Cerebellar nuclear complex (tissue), 1 donor: ENCODE measurements at places on chromosomes 6 and 20.

DNA sequence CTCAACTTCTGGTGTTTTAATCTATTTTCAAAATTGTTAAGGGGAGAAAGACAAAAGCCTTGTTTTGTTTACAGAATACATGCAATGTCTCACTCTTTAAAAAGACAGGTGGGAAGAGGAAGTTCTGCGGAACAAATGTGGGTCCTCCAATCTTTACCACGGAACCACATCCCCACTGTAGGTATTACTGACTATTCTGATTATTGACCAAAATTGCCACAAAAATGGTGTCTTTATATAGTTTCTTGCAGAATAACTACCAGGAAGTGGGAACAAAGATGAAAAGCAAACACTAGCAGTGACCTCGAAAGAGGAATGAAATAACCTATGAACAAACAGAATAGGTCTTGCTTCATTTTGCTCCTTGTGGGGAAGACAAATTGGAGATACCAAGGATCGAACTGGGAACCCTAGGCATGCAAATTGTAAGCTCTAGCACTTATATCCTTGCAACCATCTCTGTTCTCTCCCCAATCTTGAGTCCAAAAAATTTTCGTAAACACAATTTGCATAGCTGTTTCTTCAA lies 106.7 kb downstream of the GPX5 start:
- DNase-seq: no peak

- DNase-seq: no peak
Measured at GRCh38 chr6:34645627-34646026, 50.9 kb downstream of the ILRUN start.

- no peak for DNase-seq
Measured at GRCh38 chr20:17344790-17345189, 118.0 kb downstream of the PCSK2 start.

DNA sequence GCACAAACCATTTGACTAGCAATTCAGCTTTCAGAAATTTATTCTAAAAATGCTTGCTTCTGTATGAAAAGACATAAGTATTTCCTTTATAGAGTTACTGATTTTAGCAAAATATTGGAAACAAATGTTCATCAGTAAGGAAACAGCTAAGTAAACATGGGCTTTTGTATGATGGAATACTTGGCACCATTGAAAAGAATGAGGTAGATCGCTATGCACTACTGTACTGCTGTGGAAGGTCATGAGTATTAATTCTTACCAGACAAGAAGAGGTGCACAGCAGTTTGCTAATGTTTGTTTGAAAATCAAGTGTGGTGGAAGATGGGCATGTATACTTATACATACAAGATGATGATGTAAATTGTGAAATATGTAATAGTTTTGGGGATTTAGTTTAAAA lies 73.0 kb downstream of the FARS2 start:
- DNase-seq: no peak

DNA sequence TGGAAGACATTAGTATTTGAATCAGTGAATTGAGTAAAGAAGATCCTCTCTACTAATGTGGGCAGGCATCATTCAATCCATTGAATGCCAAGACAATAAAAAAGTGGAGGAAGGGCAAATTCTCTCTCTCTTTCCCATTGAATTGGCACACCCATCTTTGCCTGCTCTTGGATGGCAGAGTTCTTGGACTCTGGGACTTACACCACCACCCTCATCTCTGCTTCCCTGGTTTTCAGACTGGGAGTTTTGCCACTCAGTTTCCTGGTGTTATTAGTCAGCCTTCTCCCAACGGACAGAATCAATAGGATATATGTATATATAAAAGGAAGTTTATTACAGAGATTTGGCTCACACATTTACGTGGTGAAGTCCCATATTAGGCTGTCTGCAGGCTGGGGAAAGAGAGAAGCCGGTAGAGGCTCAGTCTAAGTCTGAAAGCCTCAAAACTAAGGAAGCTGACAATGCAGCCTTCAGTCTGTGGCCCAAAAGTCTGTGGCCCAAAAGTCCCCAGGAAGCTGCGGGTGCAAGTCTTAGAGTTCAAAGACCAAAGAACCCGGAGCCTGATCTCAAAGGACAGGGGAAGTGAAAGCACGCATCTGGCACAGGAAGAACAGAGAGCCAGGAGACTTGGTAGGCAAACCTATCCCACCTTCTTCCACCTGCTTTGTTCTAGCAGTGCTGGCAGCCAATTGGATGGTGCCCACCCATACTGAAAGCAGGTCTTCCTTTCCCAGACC lies 64.4 kb downstream of the SMPDL3A start:
- DNase-seq: no peak

- no peak for DNase-seq
Measured at GRCh38 chr20:41406896-41407444, 40.4 kb upstream of the EMILIN3 start.

DNA sequence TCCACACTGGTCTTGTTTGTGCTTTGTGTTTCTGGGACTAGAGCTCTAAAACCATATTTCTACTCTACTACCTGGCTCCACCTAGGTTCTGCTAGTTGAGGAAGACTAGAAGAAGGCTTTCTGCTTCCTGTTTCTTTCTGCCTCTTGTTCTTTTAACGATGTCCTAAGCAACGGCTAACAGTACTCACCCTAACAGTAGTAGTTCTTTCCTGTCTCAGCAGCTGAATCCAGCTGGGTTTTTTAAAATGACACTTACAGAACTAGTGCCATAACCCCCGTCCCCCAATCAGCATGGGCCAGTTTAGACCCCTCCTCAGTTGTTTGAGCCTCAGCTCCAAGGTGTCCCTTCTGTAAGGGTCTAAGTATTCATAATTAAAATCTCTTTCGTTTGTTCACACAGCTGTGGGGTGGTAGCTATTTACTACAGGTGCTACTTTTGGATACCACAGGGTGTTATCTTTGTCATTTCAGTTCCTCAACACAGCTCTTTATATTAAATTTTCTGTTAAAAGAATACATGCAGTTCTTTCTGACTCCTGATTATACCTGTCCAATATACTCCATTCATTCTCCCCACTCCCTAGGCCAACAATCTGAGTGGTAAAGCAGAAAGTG lies 790.2 kb downstream of the DHX35 start:
- DNase-seq: no peak

GRCh38 chr6:117304446-117304845 lies 39.1 kb downstream of the VGLL2 start:
- DNase-seq: no peak

- no peak for DNase-seq
Measured at GRCh38 chr6:57276946-57277345, 40.5 kb upstream of the PRIM2 start.

- no peak for DNase-seq
Measured at GRCh38 chr6:147251072-147251471, 46.9 kb downstream of the STXBP5 start.

DNA sequence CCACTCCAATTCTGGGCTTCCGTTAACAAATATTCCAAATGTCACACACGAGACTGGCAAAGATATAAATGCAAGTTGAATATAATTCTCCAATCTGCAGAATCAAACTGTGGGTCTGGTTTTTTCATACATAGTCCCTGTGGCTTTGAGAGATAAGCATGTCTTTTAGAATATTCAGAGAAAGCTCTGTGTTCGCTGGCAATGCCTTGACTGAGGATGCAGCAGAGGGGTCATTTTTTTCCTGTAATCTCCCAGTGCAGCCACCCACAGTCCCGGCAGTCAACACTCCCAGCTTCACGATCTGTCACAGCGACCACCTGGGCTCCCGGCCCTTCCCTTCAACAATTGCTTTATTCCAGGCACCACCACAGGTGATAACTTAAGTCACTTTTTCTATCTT lies 30.5 kb downstream of the MUC22 start:
- DNase-seq: no peak

DNA sequence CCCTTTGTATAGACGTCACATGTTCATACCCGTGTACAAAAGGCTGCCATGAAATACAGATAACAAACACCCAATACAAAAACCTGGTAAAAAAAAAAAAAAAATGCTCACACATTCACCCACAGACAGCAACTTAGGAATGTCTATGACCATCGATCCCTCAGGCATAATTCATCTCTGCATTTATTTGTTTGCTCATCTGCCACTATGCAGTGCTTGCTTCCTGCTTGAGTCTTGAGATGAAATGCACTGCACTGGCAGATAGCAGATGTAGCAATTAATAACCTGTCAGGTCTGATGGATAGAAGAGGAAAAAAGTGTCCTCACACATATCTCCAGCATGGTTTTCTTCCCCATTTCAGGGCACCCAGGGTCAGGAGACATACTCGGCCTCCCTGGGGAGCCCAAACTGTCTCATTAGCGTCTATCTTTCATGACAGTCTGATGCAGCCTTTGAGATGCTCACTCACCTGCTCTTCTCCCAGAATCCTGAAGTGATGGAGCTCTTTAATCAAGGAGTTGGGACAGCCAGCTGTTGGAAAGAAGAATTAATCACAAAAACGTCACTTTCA lies 295.1 kb upstream of the AGPAT4 start:
- no peak for DNase-seq

- DNase-seq: no peak
Measured at GRCh38 chr6:387293-387741, 4.2 kb upstream of the IRF4 start.

DNA sequence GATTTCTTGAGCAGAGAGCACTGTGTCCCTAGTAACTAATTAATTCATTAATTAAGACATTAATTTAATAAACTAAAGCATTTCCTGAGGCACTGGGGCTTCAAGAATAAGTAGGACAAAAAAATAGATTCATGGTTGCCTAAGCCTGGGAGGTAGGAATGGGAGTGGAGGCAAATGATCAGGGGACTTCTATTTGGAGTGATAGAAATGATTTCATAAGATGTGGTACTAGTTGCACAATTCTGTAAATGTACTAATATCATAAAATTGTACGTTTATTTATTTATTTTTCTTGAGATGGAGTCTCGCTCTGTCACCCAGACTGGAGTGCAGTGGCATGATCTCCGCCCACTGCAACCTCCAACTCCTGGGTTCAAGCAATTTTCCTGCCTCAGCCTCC lies 287.2 kb downstream of the KHDC1L start:
- no peak for DNase-seq

DNA sequence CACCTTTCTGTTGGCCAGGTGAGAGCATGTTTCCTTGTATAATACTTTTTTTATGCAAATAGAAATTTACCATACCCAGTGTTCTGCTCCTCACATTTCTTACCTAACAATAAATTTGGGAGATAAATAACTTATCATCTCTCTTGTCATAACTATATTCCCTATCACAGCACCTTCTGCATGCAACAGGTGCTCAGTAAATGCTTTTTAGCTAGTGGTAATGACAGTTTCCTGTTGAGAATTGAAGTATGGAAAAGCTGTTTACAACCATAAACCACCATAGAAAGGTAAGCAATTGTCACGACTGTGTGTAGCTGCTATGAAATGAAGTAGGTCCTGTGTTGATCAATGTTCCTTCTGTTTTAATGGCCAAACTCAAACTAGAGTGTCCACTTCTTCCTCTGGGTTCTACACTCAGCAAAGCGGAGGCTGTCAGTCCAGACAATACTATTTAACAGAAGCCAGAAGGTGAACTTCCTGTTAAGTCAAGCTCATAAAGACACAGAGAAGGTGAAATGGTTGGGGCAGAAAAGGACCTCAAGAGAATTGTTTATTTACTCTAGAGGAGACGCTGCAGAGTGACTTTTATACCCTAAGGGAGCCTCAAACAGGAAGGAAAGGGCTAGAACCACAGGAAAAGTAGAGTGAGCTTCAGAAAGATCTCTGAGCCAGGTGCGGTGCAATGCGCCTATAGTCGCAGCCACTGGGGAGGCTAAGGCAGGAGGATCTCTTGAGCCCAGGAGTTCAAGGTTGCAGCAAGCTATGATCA lies 84.0 kb upstream of the SLC22A16 start:
- no peak for DNase-seq

DNA sequence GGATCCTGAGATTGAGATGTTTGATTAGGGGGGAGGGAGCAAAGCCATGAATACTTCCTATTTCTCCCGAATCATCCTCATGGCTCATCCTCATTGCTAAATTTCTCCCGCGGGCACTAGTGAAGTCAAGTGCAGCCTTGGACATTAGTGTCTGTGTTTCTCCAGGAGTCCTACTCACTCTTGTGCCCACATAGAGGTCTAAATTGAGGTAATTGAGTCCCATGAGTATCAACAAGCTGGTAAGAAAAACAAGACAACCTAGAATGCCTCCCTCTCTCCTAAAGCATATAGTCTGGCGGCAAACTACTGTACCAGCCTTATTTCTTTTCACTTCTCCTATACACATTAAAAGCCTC lies 420 bp downstream of the CENPQ start:
- DNase-seq: no peak

GRCh38 chr6:109143191-109143590 lies 47.9 kb downstream of the CEP57L1 start:
- no peak for DNase-seq

DNA sequence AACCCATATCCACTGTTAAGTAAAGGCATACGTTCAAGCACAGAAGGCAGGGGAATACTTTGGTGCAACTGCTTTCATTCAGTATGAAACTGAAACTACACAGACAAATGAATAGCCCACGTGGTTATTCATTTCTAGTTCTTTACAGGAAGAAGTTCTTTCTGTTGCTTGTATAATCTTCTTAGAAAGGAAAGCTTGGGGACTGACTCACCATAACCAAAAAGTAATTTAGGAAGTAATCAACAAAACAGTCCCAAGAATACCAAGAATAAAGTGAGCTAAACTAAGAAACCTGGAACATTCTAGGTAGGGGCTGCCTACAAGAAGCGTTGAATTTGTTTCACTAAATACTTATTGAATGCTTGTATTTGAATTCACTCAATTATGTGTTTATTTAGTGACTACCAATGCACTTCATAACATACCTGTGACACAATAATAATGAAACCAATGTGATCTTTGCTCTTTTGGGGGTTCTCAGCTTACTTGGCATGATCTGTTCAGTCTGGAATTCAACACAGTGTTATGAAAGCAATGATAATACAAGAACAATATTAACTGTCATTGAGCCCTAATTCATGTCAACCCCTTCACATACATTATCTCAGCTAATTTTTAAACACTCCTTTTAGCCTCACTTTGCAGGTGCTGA lies 25.1 kb upstream of the KIAA0408 start:
- DNase-seq: no peak

DNA sequence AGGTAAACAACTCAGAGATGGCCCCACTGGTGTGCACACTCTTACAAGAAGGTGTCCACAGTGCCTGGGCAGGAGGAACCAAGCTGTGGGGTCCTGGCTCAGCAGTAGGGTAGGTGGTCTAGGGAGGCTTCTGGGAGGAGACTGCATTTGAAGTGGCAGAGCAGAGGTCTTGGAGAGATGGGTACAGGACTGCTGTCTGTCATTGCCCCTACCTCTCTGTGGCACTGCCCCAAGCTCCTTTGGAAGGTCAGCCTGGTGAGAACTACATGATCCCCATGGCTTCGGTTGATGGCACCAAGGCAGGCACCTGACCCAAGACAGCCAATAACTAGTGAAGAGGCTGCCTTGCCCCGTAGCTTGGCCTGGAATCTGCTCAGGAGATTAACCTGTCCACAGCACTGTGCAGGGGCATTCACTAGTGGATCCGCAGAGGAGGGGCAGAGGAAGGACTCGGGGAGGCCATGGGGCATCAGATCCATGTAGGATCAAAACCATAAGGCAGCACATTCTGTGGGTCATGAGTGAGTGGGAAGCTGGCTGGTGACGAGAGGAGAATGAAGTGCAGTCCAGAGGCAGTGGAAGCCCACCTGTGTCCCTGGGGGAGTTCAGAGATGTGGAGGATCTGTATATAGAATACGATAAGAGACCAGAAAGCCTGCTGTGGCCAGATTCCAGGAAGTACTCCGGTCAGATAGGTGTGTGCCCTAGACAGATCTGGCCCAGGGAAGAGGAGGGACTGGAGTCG lies 162.0 kb downstream of the GRM4 start:
- DNase-seq: no peak

- no peak for DNase-seq
Measured at GRCh38 chr20:54122189-54122588, 51.6 kb downstream of the CYP24A1 start.

- DNase-seq: no peak
Measured at GRCh38 chr6:2632976-2633584, 117.6 kb downstream of the MYLK4 start.
